ENCODE measurements at places on chromosomes 6 and 20. TPM values are rescaled to one million over a fixed set of nuclear protein-coding genes. Genes with fewer than 3 reads are reported as not detected.

Gene ZC3H12D
- polyA plus RNA-seq = not detected

Gene LAMA4
- polyA plus RNA-seq = not detected

Gene LY6G6C
- polyA plus RNA-seq = not detected

Gene PTCRA
- 3.1 TPM for polyA plus RNA-seq

Gene FKBP1C
- polyA plus RNA-seq = 0.21 TPM

Gene CLPSL1
- polyA plus RNA-seq = not detected

Gene FAM229B
- polyA plus RNA-seq = 13.3 TPM

Gene POM121L2
- polyA plus RNA-seq = not detected

Gene WFDC5
- not detected for polyA plus RNA-seq

Gene WFDC2
- polyA plus RNA-seq = not detected

Gene NFYA
- polyA plus RNA-seq = 20.5 TPM

Gene GLP1R
- polyA plus RNA-seq = 0.87 TPM

Gene ZNF831
- polyA plus RNA-seq = 0.59 TPM

- peaks cover 1% of the 10 kb centered on the region for H3K27me3 ChIP-seq
- no peak for DNase-seq
- no peak overlapping the region for H3K4me3 ChIP-seq
- H3K4me1 ChIP-seq = no peaks in the 10 kb centered on the region
- no peaks in the 10 kb centered on the region for H3K36me3 ChIP-seq
Observed at GRCh38 chr6:54185885-54186284, 74.6 kb downstream of the MLIP start.

GRCh38 chr6:106751501-106752252 is 122.3 kb downstream of the QRSL1 start:
- H3K27ac ChIP-seq = no peak overlapping the region
- no peak for DNase-seq
- H3K27me3 ChIP-seq = peaks cover 2% of the 10 kb centered on the region
- H3K4me3 ChIP-seq = no peak overlapping the region
- no peaks in the 10 kb centered on the region for H3K36me3 ChIP-seq

DNA sequence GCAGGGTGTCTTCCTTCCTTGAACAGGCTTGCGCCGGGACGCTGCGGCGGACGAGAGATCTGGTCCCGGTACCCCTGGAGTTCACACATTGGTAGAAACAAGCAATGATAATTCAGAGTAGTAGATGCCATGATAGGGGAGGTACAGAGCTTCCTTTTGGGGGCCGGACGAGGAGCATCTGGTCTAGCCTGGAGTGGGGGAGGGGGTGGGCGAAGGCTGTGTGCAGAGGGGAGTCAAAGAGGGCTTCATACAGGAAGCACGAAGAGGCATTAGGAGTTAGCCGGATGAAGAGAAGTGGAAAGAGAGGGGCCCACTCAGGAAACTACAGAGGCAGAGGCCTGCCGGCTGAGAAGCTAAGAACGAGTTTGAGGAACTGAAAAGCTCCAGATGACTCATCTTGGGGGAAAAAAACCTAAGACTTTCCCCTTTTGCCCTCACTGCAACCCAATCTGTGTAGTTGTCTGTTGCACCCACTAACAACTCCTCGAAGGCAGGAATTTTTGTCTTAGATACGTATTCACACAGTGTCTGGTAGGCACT is 611 bp downstream of the CNPY3 start:
- peak overlapping the region; percentile 97 for H3K4me3 ChIP-seq
- H3K4me1 ChIP-seq = peaks cover 56% of the 10 kb centered on the region
- H3K27me3 ChIP-seq = peaks cover 2% of the 10 kb centered on the region
- DNase-seq = no peak
- H3K27ac ChIP-seq = peak overlapping the region; percentile 100

DNA sequence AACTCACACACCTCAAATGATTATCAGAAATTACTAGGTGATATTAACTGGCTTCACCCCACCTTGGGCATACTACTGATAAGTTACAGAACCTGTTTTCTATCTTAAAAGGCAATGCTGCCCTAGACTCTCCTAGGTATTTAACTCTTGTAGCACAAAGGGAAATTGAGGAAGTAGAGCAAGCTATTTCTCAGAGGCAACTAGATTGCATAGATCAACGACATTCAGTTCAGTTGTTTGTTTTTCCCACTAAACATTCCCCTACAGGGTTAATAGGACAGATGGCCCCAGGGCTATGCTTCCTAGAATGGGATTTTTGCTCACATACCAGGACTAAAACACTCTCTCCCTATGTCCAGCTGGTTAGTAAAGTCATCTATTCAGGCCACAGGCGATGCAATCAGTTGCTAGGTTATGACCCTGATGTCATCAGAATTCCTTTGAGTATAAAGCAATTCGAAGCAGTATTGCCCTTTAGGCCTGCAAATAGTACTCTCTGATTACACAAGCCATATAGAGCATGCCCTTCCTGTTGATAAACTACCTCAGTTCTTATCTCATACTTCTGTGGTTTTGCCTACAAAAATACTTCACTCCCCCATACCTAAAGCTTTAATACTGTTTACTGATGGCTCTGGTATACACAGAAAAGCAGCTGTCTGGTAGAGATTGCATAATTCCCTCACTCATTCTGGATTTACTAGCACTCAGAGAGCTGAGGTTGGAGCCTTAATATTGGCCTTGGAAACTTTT is 67.4 kb upstream of the ASCC3 start:
- no peak overlapping the region for H3K27ac ChIP-seq
- DNase-seq = no peak
- H3K4me3 ChIP-seq = no peak overlapping the region
- H3K36me3 ChIP-seq = no peaks in the 10 kb centered on the region
- H3K27me3 ChIP-seq = no peaks in the 10 kb centered on the region

DNA sequence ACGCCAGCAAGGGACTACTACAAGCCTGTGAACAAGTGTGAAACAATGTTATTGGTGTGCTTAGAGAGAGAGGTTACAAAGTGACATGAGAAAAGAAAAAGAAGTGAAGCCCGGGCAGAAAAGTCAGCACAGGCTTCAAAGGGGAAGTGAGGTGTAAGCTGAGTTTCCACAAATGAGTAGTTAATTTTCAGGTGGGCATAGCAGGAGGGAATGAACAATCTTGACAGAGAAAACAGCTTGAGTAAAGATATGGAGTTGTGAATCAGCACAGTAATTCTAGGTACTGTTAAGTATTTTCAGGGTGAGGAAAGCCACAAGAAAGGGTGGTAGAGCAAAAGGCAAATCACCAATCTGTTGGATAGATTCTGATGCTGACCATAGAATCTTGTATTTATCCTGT is 4.3 kb downstream of the KCNQ5 start:
- no peaks in the 10 kb centered on the region for H3K36me3 ChIP-seq
- H3K27me3 ChIP-seq = peaks cover 13% of the 10 kb centered on the region
- DNase-seq = no peak
- H3K4me1 ChIP-seq = peaks cover 37% of the 10 kb centered on the region
- no peak overlapping the region for H3K4me3 ChIP-seq

DNA sequence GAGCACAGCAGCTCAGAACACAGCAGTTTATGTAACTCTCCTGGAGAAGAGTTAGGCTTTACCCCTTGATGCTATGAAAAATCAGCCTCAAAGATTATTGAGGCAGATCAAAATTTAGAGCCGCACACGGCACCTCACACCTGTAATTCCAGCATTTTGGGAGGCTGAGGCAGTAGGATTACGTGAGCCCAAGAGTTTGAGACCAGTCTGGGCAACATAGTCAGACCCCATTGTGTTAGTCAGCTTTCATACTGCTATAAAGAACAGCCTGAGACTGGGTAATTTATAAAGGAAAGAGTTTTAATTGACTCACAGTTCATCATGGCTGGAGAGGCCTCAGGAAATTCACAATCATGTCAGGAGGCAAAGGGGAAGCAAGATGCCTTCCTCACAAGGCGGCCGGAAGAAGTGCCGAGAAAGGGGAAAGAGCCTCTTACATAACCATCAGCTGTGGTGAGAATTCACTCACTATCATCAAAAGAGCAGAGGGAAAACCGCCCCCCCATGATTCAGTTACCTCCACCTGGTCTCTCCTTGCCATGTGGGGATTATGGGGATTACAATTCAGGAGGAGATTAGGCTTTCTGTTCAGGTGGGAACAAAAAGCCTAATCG is 87.7 kb downstream of the SGK1 start:
- H3K4me3 ChIP-seq = no peak overlapping the region
- no peak for DNase-seq
- H3K27me3 ChIP-seq = no peaks in the 10 kb centered on the region
- no peaks in the 10 kb centered on the region for H3K4me1 ChIP-seq

DNA sequence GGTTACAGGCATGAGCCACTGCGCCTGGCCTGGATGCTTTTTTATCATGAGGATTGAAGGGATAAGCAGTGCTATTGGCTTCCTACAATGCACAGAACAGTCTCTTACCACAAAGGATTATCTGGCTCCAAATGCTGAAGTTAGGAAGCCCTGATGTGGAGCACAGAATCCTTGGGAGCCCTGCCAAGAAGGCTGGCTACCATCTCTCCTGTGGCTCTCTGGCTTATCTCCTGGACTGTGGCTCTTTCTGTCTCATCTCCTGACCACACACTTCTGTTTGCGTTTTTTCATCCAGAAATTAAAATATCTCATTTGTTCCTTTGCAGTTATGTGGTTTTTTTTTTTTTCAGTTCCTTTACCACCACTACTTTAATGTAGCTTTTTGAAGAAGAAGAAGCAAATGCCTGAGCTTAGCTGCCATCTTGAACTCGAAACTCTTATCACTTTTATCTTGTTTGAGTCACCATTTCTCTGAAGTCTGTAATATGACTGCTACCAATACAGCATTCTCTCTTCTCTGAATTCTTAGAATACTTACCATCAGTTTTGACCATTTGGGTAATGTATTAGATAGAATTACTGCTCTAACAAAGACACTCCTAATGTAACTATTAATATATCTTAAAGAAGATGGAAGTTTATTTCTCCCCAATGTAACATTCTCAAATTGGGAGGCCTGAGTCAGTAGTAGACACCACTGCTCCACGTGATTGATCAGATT is 1044.7 kb downstream of the KIF16B start:
- H3K27ac ChIP-seq = no peak overlapping the region
- peaks cover 2% of the 10 kb centered on the region for H3K27me3 ChIP-seq
- no peak overlapping the region for H3K4me3 ChIP-seq
- H3K4me1 ChIP-seq = no peaks in the 10 kb centered on the region
- no peaks in the 10 kb centered on the region for H3K36me3 ChIP-seq

GRCh38 chr6:37478827-37479226 is 20.9 kb downstream of the CCDC167 start:
- H3K36me3 ChIP-seq = peaks cover 24% of the 10 kb centered on the region
- no peak overlapping the region for H3K4me3 ChIP-seq
- H3K27ac ChIP-seq = no peak overlapping the region
- no peaks in the 10 kb centered on the region for H3K4me1 ChIP-seq
- peaks cover 3% of the 10 kb centered on the region for H3K27me3 ChIP-seq

DNA sequence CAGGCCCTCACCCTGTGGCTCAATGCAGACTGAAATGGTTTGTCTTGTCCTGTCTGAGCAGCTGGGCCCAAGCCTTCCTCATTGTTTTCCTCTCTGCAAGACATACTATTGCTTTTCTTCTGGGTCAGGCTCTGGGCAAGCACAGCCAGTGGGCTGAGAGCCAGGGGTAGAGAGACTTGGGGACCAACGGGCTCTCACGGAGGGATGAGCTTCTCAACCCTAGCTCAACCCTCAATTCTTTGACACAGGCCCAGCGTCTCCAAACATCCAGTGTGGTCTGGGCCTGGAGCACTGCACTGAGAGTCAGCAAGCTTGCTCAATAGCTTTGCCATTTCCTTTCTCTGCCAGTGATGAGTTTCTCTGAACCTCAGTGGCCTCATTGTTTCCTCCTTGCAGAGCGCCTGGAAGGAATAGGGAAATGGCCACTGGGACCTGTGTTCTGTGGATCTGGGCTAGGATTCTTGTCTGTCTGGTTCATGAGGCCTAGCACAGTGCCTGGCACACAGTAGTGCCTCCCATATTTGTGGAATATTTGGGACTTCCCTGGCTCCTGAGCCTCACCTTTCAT is 9.3 kb downstream of the ANGPT4 start:
- no peaks in the 10 kb centered on the region for H3K4me1 ChIP-seq
- H3K36me3 ChIP-seq = no peaks in the 10 kb centered on the region
- H3K27me3 ChIP-seq = peaks cover 7% of the 10 kb centered on the region
- DNase-seq = no peak
- no peak overlapping the region for H3K27ac ChIP-seq
- no peak overlapping the region for H3K4me3 ChIP-seq

DNA sequence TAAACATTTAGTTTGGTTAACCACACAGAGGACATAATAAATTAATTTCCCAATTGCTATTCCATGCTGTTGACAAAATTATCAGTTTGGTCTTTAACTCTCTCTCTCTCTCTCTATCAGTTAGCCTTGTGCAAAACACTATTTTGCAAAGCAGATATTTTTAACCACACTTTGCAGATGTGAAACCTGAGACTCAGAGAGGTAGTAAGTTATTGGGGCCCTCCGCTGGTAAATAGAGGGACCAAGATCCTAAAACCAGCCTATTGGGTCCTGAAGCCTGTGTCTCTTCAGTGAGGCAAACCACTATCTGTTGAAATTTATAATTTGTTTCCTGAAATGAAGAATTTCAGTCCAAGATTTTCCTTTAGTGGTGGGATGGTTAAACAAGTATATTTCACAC is 231.0 kb downstream of the SOD2 start:
- H3K4me1 ChIP-seq = no peaks in the 10 kb centered on the region
- no peak overlapping the region for H3K4me3 ChIP-seq
- no peaks in the 10 kb centered on the region for H3K36me3 ChIP-seq
- no peak for DNase-seq
- no peak overlapping the region for H3K27ac ChIP-seq

GRCh38 chr6:14217728-14218518 is 100.4 kb downstream of the CD83 start:
- no peaks in the 10 kb centered on the region for H3K36me3 ChIP-seq
- no peak overlapping the region for H3K27ac ChIP-seq
- DNase-seq = no peak
